ENCODE measurements at places on chromosomes 12 and 14. TPM values are rescaled to one million over a fixed set of nuclear protein-coding genes. Genes with fewer than 3 reads are reported as not detected.

The DNAJC22 gene
- polyA plus RNA-seq = 22.5 TPM

DNA sequence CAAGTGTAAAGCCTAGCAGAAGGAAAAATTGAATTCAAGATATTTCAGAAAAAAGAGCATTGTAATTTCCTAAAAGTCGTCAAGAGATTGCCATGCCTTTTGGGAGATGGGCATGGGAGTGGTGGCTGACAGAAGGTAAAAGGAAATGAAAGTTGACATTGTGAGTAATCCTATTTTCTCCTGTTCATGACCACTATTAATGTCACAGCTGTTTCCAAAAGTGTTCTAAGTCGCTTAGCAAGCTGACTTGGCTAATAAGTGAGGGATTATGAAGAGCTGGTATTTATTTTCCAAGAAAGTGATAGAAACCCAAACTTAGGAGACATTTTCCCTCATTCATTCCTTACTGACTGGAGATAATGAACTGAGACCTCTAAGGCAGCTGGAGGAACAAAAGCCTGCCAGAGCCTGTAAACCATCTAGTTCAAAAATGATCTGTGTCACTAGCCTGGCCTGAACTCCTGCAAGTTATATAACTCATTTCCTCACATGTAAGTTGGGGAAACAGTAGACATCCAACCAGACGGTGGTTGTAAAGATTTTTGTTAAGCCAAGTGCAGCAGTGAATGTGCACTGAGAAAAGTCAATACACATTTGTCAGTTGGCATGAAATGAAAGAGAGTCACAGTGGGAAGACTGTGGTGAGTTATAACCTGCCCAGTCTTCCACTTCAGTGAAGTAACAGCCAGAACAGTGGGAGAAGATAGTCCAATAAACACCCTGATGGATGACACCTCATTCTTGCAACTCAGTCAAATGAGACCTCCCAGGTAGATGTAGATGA, 75.8 kb downstream of the DIO2 start:
- no peak for DNase-seq

DNA sequence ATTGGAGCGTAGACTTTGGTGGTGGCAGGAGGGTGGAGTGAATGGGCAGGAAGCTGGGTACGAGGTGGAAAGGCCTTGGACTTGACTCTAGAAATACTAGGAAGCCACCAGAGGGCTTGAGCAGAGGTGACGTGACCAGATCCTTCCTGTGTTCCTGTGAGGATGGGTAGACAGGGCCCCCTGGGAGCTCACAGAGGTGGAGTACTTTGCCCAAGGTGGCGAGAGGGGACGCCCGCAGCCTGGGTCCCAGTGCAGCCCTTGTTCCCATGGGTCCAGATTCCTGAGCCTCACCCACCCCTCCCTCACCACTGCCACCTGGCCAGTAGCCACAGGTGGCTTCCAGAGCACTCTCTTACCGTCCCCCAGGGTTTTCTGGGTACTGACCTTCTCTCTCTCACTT, 89.8 kb downstream of the KIF26A start:
- no peak for DNase-seq

- DNase-seq = no peak
These were observed 459.6 kb upstream of the RGS6 start for GRCh38 chr14:71472356-71473340.

The UBE3B gene
- 29.6 TPM for polyA plus RNA-seq

- DNase-seq = no peak
These were observed 664 bp downstream of the LRFN5 start for GRCh38 chr14:41607304-41607775.

GRCh38 chr12:105922670-105923102, 216.1 kb downstream of the NUAK1 start:
- no peak for DNase-seq

The IFI27 gene
- polyA plus RNA-seq = 6.5 TPM

DNA sequence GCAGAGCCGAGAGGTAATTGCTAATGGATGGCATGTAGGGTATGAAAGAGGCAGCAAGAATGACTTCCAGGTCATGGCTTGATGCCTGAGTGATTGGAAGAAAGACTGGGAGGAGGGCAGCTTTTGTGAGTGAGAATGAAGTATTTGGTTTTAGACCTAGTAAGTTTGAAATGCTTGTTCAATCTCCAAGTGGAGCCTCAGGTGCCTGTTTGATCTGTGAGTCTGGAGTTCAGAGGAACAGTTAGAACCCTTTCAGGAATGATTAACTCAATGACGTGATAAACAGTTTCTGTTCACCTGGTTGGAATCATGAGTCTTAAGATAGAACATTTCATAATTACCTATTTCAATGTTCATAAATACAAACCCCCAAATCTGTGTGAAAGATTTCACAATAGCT, 10.4 kb downstream of the KCNJ8 start:
- DNase-seq = no peak

The ESPL1 gene
- 11.3 TPM for polyA plus RNA-seq

DNA sequence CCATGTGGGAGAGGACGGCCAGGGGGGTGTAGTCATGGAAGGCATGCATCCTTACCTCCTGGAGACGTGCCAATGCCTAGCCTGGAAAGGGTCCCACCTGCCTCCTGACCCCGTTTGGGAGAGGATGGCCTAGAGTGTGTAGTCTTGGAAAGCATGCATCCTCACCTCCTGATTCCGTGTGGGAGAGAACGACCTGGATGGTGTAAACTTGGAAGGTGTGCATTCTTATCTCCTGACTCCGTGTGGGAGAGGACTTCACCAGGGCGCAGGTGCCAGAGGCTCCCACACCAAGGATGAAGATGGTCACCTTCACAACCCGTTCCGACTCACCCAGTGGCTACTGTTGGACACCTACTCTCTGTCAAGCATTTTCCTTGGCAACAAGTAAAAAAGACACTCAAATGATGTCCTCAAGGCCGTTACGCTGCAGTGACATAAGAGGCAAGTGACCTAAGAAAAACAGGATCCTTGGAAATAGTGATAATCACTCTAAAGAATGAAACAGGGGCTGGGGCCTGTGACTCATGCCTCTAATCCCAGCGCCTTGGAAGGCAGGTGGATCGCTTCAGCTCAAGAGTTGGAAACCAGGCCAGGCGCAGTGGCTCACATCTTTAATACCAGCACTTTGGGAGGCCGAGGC, 37.5 kb upstream of the FZD10 start:
- DNase-seq = no peak

DNA sequence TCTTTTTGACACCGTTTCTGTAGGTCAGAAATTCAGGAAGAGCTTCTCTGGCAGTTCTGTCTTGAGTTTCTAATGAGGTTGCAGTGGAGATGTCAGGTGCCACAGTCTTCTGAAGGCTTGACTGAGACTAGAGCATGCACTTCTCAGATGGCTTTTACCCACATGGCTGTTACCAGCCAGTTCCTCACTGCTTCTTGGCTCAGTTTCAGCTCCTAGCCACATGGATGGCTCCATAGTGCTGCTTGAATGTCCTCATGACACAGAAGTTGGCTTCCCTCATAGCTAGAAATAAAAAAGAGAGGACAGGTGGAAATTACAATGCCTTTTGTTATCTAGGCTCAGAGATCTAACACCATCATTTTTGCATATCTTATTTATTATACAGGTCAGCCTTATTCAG, 38.1 kb upstream of the SLC2A13 start:
- DNase-seq = no peak

The FAM216A gene
- 13.4 TPM for polyA plus RNA-seq

- no peak for DNase-seq
These were observed 163.4 kb downstream of the SAMD4A start for GRCh38 chr14:54730156-54730961.

DNA sequence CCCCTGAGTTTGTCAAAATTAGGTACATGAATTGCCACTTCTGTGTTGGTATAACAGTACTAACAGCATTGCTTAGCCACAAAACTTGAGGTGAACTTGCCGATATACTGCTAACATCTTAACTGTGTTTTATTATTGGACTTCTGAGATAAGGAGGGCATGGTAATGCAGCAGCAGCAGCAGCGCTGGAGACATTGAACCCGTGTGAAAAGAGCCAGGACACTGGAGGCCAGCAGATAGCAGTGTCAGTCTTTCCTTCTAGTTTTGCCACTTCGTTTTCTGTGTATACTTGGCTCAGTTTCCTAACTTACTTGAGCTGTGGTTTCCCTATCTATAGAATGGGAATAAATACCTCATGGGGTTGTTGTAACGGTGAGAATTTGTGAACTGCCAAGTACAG, 82.7 kb downstream of the KTN1 start:
- DNase-seq = no peak

DNA sequence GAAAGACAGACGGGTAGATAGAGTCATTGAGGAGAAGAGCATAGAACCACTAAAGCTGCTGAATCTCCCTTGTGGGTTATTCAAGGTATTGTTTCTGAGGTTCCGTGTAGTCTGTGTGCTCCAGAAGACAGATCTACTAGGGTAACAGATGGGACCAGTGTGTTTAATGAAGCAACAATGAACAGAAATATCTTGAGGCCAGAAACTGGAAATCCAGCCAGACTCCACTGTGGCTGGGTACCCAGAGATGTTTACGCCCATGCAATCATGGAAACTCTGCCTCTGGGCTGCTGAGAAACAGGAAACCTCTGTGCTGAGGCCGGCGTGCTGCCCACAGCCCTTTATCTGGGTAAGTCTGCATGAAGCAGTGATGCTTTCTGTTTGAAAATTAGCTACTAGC, 8.3 kb downstream of the PROX2 start:
- no peak for DNase-seq

DNA sequence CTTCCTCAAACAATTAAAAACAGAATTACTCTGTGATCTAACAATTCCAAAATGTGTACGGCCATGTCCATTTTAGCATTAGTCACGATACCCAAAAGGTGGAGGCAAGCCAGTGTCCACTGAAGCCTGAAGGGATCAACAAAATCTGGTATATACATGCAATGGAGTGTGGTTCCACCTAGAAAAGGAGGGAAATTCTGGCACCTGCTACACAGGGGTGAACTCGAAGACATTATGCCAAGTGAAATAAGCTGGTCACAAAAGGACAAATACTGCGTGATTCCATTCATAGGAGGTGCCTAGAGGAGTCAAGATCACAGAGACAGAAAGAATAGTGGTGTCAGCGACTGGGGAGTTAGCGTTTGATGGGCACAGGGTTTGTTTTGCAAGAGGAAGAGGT, 331.4 kb downstream of the MED13L start:
- DNase-seq = no peak

The TPH2 gene
- polyA plus RNA-seq = not detected

GRCh38 chr12:63782466-63782865, 2.8 kb downstream of the RXYLT1 start:
- DNase-seq = no peak

GRCh38 chr12:102376181-102376747, 104.1 kb downstream of the IGF1 start:
- no peak for DNase-seq

- no peak for DNase-seq
These were observed 146.2 kb downstream of the ATP23 start for GRCh38 chr12:58087423-58088127.

- no peak for DNase-seq
These were observed 83.8 kb upstream of the METAP2 start for GRCh38 chr12:95390192-95390591.

DNA sequence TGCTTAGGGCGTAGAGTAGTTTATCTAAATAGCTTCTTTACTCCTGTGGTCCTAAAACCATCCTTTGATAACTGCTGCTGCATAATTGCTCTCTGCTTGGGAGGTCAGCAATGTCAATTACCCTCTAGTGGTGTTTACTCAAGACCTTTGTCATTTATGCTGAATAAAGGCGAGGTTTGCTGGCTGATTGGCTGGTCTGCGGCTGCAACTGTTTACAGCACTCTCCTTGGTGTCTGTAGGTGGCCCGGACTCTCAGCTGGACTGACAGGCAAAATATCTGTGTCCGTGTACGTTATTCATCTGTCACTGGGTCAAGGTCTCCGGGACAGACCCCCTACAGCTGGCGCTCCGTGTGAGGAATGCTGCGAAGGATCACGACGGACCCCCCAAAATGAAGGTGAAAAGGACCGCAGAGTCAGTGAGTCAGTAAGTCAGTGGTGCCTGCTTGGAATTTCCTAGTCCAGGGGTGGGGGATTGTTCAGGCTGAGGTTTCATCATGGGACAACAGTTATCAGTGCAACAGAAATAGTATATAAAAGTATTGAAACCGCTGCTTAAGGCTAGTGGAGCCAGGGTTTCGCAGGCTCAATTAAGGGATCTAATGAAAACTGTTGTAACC, 253.3 kb upstream of the DIO2 start:
- DNase-seq = no peak

- no peak for DNase-seq
These were observed 652 bp upstream of the POLE2 start for GRCh38 chr14:49688701-49689030.

DNA sequence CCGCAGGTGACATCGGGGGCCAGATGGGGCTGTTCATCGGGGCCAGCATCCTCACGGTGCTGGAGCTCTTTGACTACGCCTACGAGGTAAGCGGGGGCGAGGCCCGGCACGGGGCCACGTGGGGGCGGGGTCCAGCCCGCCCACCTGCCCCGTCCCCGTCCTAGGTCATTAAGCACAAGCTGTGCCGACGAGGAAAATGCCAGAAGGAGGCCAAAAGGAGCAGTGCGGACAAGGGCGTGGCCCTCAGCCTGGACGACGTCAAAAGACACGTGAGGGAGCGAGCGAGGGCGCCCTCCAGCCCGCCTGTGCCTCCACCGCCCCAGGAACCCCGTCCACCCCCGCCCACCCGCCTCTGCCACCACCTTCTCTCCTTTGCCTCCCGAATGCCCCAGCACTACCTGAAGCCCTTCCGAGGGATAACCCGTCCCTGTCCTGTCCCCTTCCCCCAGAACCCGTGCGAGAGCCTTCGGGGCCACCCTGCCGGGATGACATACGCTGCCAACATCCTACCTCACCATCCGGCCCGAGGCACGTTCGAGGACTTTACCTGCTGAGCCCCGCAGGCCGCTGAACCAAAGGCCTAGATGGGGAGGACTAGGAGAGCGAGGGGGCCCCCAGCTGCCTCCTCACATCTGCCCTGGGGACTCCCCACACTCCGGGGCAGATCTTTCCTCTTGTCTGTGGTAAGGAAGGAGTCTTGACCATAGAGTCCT, 3.9 kb upstream of the SMARCD1 start:
- DNase-seq = no peak

The SNRNP35 gene
- 38.1 TPM for polyA plus RNA-seq

- DNase-seq = no peak
These were observed 21.2 kb downstream of the TBX5 start for GRCh38 chr12:114384739-114385138.

The MYH7 gene
- polyA plus RNA-seq = 0.32 TPM

DNA sequence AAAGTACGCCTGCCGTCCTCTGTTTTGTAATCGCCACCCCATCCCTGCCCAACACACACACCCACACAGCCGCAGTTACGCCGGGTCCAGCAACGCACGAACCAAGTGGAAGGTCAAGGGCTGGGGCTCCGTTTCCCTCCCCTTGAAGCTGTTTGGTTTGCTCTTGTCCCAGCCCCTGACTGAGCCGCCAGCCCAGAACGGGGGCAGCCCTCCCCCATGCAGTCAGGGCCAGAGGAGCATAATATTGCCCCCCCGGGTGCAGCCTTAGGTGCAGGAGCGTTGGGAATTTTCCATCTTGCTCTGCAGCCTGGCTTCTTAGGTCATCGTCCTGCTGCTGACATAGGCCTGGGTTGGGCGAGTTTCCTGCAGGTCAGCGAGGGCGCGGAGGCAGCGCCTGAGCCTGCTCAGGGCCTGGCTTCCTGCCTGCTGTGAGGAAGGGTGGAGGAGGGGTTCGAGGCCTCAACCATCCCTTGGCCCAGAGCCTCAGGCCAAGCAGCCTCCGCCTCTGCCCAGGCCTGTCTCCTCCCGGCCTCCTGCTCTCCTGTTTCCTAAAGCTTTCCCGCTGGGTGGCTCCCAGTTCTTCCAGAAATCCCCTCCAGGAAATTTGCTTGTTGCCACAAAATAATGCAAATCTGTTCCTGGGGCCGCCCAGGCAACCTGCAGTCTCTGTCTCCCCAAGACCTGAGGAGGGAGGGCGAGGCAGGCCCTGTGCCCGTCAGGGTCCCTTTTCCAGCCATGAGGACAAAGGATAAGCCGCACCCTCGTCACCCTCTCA, 44.5 kb downstream of the PSMA6 start:
- no peak for DNase-seq

GRCh38 chr14:39023939-39024871, 78.8 kb downstream of the SEC23A start:
- no peak for DNase-seq

Measured in right renal pelvis (tissue), 4 donors.